ENCODE measurements at places on chromosomes 7 and 10.

GRCh38 chr10:17029581-17030271 lies 99.9 kb downstream of the CUBN start:
- DNase-seq, result no peak

DNA sequence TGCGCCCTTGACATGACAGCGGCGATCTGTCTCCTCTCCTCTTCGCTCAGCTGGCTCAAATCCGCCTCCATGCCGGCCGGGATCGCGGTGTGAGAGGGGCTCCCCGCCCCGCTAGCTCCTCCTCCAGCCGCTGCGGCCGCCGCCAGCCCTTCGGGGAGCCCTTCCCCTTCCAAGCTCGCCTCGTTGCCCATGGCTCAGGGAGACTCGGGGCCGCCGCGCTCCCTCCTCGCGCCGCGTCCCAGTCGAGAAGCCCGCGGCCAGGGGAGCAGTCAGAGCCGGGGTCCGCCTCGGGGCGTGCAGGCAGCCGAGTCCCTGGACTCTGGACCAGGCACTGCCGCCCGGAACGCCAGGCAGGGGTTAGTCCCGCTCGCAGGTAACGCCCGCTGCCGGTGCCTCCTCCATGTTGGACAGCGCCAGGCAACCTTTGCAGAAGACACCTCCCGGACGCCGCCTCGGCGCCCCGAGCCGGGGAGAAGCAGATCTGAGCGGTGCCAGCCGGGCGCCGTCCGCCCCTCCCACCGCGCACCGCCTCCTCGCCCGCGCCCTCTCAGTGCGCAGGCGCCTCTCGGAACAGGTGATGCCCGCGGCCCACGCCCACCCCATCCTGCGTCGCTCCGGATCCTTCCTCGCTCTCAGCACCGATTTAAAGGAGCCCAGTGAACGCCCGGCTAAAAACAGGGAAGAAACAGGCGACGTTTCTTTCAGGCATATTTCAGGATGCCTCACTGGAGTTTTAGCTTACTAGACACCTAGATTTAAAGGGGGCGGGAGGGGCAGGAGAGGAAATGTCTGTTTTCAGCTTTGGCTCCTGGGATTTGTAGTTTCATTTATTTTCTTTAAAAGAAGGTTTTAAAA lies at the start of gene PCLO:
Gene PCLO (minus strand): TSS at position 483 of the 855 bp plus-strand sequence. CDS start 292 bp downstream, at position 191.
- DNase-seq, result peak; percentile 92

DNA sequence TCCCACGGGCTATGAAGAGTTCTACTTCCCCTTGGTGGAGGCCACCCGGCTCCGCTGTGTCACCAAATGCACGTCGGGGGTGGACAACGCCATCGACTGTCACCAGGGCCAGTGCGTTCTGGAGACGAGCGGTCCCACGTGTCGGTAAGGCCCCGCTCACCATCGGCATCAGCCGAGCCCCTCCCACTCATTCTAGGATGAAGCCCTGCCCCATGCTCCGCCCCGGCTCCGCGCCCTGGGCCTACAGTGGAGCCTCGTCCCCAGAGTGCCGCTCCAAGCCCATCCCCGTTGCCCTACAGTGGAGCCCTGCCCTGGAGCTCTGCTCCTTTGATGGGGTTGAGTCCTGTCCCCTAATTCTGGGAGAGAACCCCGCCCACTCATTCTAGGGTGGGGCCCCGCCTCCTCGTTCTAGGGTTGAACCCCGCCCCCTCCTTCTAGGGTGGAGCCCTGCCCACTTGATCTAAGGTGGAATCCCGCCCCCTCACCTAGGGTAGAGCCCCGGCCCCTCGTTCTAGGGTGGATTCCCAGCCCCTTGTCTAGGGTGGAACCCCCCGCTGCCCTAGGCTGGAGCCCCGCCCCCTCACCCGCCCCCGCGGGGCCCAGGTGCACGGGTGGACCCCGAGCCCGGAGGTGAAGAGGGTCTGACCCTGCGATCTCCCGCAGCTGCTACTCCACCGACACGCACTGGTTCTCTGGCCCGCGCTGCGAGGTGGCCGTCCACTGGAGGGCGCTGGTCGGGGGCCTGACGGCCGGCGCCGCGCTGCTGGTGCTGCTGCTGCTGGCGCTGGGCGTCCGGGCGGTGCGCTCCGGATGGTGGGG lies 3.4 kb upstream of the MUC12 start:
- no peak for DNase-seq

- DNase-seq, result no peak
Observed at GRCh38 chr10:60942788-60943315, 1.1 kb downstream of the RHOBTB1 start.

GRCh38 chr10:11082526-11082925 lies 64.9 kb downstream of the CELF2 start:
- no peak for DNase-seq
